Fibroblast of skin of left biceps (primary cell): ENCODE measurements at places on chromosomes 1 and 21.

- no peak for DNase-seq
These were observed 2.1 kb downstream of the PLEKHG5 start for GRCh38 chr1:6489383-6489765.

DNA sequence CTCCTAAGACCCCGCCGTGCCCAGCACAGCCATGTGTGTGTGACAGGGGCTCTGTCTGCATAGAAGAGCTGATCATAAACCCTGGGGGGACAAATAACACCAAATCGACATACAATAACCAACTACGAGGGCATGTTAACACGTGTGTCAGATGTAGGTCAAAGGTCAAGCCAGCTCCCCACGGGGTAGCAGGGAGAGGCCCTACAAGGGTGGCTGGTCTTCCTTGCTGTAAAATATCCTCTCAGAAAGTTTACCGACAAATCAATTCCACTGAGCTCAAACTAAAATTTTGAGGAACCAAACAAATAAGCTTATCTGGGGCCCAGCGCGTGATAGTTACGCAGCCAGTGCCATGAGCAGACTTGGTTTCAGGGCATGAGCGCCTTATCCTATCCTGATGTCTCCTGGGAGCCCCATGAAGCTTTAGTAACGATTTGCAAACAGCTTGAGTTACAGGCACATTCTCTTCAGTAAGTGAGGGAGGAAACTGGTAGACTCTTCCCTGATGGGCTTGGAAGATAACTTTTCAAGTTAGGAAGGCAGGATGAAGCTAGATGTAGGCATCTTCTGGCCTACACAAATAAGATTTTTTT lies 2.7 kb upstream of the TMPRSS3 start:
- DNase-seq: no peak

GRCh38 chr1:226210571-226211176 lies 12.8 kb upstream of the MIXL1 start:
- DNase-seq: no peak

- no peak for DNase-seq
These were observed 948 bp downstream of the STK40 start for GRCh38 chr1:36384542-36385409.

DNA sequence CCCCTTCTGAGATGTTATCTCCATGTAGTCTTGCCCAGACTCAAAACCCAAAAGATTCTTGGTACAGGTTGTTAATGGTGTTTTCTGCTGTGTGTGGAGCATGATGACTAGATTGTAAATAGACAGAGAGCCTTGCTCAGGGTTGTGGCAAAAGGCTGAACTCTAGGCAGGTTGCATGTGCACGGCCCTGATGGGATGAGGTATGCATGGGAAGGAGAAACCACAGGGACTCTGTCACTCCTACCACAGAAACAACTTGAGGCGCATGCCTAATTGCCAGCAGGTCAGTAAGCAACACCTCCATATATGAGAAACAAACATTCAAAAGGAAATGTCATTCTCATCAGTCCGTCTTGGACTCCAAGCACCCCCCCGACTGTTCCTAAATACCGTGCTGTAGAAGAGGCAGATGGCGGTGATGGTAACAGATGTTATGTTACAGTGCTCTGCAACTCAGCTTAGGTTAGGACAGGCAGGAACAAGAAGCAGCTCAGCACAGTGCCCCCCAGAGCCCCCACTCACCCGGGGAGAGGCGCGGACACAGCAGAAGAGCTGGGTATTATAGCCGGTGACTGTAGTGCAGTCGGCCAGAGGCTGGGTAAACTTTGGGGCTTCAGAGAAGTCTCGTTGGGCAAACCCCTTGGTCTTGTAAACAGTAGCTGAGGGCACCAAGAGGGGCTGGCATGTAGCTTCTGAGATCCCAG lies 10.9 kb downstream of the MYBPHL start:
- DNase-seq: no peak

- no peak for DNase-seq
These were observed 263.5 kb downstream of the SETD4 start for GRCh38 chr21:35796844-35797243.
